ENCODE measurements at places on chromosomes 11 and 22. TPM values are rescaled to one million over a fixed set of nuclear protein-coding genes. Genes with fewer than 3 reads are reported as not detected.
A peak's percentile ranks its signal among the peaks of the same experiment; 100 is the strongest.

GRCh38 chr11:118522571-118523072 is 4.7 kb upstream of the TTC36 start:
- no peak for DNase-seq

GRCh38 chr11:126680131-126680530 is 320.4 kb downstream of the KIRREL3 start:
- DNase-seq = no peak

- DNase-seq = no peak
Observed at GRCh38 chr22:19597399-19597735, 73.2 kb upstream of the CLDN5 start.

GRCh38 chr11:47327025-47327424 is 25.5 kb downstream of the MYBPC3 start:
- no peak for DNase-seq

DNA sequence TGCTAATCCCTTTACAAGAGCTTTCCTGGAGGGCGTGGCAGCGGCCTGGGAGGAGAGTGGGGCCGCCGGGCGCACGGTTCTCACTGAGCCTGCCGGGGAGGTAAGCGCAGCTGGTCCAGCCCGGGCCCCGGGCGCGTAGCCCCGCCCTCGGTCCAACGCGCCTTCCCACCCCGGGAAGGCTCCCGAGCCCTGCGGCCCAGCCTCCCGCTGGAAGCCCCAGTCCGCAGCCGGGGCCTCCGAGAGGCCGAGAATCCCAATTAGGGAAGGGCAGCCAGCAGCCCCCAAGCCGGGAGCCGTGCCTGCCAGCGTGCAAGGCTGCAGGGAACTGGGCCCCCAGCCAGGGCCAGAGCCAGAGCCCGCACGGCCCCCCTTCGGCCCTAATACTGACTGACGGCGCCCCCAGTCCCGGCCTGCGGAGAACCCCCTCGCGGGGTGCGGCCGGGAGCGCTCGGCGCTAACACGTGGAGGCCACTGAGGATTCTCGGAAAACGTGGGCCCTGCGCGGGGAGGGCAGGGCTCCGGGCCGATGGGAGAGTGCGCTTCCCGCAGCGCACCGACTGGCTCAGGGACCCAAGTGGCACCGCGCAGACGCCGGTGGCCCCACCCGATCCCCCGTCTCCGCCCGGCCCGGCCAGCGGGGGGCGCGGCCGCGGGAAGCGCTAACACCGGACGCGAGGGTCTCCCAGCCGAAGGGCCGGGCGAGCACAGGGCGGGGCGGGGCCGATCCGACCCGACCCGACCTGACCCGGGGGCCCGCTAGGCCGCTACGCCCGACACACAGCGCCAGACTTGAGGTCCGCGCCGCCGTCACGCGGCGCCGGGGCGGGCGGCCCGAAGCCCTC is 5.7 kb downstream of the ZFTA start:
- DNase-seq = peak; percentile 71

The UBQLNL gene
- total RNA-seq = 0.19 TPM
